Fibroblast of skin of back (primary cell): ENCODE measurements at places on chromosomes 11 and 22.
A peak's percentile ranks its signal among the peaks of the same experiment; 100 is the strongest.

GRCh38 chr11:48055292-48056132 is 75.2 kb downstream of the PTPRJ start:
- DNase-seq, result peak; percentile 52

DNA sequence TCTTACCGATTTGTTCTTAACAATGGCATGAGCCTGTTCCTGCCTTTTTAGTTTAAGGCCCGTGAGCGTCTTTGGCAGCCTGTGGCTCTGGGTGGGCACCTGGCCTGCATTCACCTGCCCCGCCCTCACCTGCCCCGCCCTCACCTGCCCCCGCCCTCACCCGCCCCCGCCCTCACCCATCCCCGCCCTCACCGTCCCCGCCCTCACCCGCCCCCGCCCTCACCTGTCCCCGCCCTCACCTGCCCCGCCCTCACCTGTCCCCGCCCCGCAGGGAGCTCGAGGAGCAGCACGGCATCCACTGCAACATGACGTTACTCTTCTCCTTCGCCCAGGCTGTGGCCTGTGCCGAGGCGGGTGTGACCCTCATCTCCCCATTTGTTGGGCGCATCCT is 14.2 kb downstream of the GATD1 start:
- DNase-seq, result no peak

DNA sequence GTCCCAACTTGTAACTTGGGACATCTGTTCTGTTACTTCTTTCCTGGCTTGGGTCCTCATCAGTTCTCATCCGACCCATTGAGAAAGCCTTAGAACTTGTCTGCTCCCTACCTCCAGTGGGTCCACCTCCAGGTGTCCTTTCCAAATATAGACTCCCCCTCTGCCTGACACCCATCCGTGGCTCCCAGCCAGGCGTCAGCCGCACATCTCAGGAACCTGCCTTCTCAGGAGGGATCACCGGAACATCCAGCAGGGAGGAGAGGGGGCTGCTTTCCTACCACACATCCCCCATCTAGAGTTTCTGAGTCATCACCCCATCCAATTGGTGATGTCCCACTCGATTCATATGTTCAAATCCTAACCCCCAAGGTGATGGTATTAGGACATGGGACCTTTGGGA is 36.5 kb downstream of the C11orf91 start:
- no peak for DNase-seq

DNA sequence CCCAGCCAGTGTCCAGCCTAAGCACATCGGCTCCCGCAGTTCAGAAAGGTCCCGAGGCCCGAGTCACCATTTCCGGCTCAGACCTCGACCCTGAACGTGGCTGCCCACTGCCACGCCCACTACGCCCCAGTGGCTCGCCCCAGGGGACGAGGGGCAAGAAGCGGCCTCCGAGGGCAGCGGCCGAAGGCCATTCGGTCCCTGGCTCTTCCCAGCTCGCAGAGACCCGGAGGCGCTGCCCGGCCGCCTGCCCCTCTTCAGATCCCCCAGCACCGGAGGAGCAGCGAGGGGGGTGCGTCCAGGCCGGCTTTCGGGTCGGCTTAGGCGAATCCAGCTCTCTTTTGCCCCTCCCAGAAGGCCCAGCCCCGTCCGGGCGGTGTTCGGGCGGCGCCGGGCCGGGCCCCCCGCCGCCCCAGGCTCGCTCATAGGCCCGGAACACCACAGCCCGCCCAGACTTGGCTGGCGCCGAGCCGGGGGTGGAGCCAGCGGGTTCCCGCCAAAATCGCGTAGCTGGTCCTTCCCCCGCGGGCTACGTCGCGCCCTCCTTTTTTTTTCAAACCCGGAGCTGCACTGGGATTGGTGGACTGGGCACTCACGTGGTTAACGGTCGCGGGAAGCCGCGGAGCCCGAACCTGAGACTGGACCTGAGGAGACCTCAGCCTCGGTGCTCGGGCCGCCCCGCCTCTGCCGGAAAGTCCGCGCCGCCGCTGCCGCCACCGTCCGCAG is at the start of gene WEE1:
Gene WEE1, plus strand, starts transcription at position 619 of the 723 bp plus-strand sequence. CDS start 264 bp downstream, outside the sequence.
- DNase-seq, result peak; percentile 99

DNA sequence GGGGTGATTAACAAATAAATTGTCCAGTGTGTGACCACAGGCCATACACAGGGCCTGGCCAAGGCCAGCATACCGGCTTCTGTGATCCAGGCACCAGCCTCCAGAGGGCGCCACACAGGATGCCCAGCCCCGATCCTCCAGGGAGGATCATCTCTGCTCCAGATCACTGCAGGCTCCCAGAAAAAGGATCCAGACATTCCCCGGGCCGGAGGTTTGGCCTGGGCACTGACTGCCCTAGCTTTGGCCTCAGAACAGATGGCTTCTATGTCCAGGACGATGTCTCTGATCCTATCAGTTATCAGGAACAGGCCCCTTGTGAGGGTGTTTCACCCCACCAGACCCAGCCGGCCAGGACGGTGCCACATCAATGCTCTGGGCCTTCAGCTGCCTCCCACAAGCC is 74.5 kb upstream of the LMO1 start:
- DNase-seq, result peak; percentile 24
